ENCODE measurements at places on chromosomes 4 and X.

GRCh38 chrX:56099271-56099670, 132.9 kb upstream of the KLF8 start:
- DNase-seq, result no peak

DNA sequence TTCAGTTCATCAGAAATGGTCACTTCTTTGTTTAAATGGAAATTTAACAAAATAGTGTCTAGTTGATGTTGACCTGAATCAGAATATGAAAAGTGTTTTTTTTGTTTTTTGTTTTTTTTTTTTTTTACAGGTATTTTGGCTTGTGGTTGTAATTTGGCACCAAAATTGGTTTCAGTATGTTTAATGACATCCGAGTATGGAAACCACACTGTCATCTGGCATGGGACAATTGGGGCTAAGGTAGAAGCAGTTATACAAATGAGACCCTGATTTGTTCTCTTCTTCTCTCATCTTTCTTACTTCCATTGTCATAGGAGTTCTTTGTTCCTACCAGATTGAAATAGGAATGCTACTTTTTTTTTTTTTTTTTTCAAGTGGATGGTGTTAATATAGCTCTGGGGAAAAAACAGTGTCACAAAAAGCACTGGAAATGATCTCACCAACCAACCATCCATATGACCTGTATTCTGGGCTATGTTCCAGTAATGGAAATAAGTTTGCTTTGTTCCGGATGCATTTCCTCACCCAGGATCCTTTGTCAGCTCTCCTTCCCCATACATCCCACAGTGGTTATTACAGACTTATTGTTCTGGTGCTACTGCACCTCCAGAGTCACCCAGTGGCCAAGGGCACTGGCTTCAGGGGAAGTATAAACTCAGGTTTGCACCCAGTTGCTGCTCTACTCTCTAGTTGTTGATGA, 95.8 kb downstream of the ATXN3L start:
- no peak for DNase-seq

- DNase-seq, result no peak
These were observed 41.7 kb downstream of the ATP11C start for GRCh38 chrX:139890991-139891700.

DNA sequence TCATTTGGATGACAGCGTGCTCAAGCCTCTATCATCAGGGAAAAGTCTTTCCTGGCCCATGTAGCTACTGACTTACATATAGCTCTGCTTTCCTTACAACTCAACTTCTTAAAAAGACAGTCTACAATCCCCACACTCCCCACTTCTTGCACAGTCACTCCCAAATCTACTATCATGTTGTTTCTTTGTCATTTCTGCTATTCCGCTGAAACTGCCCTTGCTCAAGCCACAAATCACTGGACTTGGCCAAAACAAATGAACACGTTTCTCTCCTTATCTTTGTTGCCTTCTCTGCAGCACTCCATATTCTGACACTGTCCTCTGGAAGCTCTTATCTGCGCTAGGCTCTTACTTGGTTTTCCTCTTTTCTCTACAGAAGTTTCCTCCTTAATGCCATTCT, 28.2 kb downstream of the GPRIN3 start:
- DNase-seq, result no peak

- DNase-seq, result no peak
These were observed 33.0 kb downstream of the SMS start for GRCh38 chrX:21973321-21974010.

GRCh38 chr4:130855533-130855932, 1759.6 kb downstream of the C4orf33 start:
- no peak for DNase-seq

- DNase-seq, result peak; percentile 14
These were observed 986.0 kb downstream of the CCSER1 start for GRCh38 chr4:91113130-91113706.

- no peak for DNase-seq
These were observed 34.2 kb downstream of the CYTL1 start for GRCh38 chr4:4985036-4985435.

DNA sequence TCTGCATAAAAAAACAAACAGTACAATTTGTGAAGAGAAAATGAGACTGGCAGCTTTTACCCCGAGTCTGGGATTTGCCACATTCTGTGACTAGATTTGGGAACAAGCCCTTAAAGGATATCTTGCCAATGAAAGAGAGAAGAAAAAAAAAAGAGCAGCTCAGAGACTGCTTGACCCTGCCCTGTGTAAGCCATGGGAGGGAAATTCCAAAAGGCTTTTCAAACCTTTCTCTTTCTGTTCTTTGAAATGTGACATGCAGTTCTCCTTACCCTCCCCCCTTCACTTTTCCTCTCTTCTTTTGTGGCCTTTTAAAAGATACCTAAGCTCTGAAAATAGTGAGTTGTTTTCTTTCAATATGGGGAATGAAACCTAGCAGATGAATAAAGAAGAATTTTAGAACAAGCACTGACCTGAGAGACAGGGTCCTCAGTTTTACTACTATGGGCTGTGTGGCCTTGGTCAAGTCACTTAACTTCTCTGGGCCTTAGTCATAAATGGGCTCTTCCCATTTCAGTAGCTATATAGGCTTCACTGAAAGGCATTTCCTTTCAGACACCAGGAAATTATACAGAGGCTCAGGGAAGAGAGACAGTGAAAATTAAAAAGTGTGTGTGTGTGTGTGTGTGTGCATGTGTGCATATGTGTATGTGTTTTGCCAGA, 5.1 kb downstream of the CCDC160 start:
- DNase-seq, result no peak

- DNase-seq, result no peak
These were observed 75.3 kb downstream of the TMEM144 start for GRCh38 chr4:158285429-158286216.

- no peak for DNase-seq
These were observed 467.0 kb upstream of the DIPK2B start for GRCh38 chrX:45667666-45668065.

DNA sequence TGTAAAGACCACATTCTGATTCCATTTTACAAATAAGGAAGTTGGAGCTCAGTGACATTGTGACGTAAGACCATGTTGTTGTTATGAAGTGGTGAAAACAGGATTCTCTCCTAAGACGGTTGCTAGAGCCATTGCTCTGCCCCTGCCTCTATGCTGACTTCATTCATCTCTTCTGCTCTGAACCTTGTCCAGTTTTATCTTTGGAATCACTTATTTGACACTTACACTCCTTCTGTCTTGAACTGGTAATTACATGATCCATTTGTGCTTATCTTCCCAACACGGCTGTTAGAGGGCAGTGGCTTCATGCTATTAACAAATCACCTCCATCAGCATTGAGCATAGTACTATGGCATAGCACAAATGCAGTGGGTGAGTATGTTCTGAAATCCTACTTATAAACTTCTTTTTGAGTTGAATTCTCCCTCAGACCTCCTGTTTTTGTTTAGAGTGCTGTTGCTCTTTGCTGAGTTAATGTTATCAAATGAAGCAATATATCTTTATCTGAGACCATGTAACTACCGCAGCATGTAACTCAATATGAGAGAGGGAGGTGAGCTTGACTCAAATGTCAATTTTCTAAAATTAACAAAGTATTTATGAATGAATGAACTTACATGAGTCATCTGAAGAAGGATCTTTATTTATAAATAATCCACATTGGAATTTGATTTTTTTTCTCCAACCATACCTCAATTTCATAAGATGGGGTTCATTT, 177.8 kb downstream of the RASL11B start:
- DNase-seq, result no peak

DNA sequence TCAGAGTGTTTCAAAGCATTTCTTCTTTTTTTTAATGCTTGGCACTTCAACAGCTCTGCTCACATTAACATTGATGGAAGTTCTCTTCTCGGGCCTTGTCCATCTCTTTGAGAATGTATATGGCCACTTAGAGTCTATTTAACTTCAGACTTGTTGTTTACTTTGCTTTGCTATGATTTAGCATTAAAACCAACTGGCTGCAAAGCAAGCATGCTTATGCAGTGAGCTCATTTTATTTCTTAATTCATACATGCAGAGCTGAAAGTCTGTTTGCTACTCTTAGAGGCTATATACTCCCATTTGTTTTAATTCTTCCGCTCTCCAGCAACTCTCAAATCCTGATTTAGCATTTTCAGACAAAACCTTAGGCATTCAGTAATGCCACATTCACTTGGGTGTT, 107.6 kb upstream of the PACRGL start:
- no peak for DNase-seq

DNA sequence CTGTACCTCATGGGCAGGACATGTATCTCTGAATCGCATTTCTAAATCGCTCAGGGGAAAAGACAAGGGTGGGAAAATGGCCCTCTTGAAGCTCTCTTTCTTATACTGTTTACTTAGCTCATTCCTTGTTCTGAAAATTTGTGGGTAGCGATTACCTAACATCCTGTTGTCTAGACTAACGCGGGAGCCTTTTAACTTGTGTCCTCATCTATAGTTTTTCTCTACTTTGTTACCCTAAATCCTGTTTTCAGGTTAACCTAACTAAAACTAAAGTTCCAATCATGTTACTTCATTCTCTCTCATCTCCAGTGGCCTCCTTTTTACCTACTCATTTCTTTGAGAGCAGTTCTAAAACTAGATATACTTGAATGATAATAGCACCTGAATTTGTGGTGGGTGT, 45.0 kb downstream of the SNX25 start:
- DNase-seq, result no peak

- no peak for DNase-seq
These were observed 5.8 kb downstream of the UGT2B4 start for GRCh38 chr4:69489856-69490255.

- peak; percentile 53 for DNase-seq
These were observed 811 bp downstream of the ANKRD50 start for GRCh38 chr4:124711471-124712371.

- DNase-seq, result no peak
These were observed 503.9 kb downstream of the SMARCA1 start for GRCh38 chrX:129019412-129019811.

GRCh38 chr4:102247041-102247440, 98.2 kb downstream of the SLC39A8 start:
- DNase-seq, result no peak

GRCh38 chrX:39169976-39170375, 368.7 kb downstream of the MID1IP1 start:
- DNase-seq, result no peak

DNA sequence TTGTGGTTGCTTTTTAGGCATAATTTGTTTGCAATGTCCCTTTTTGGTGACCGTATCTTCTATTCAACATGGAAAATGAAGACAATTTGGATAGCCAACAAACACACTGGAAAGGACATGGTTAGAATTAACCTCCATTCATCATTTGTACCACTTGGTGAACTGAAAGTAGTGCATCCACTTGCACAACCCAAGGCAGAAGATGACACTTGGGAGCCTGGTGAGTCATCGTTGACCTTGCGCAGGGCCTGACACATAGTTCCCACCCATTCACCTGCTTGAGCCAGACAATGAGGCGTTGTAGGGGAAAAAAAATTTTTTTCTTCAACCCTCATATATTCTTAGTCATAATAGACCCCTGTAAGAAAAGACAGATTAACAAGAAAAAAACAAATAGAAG, 32.4 kb downstream of the EGF start:
- DNase-seq, result no peak

DNA sequence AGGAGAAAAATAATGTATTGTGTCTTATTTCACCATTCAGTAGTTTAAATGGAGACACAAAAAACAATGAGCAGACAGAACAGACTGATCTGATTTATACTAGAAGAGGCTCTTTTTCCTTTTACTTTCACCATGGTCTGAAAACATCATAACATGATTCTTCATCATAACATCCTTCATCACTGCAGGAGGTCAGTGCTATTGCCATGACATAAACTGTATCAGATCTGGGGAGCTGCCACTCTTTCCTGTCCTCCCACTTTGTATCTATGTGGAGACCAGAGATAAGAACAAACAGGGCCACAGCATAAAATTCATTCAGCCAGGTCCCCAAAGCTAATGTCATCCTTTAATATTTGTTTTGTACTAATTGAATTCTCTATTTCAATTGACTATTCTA, 25.2 kb downstream of the SOD3 start:
- DNase-seq, result no peak

- no peak for DNase-seq
These were observed 182.1 kb downstream of the MOSPD2 start for GRCh38 chrX:15055146-15055930.

GRCh38 chrX:21374163-21374993, at the start of gene CNKSR2:
CNKSR2 (plus strand) TSS chrX:21374418; CDS start chrX:21374898, 480 bp downstream.
- DNase-seq, result peak; percentile 74

GRCh38 chr4:9769321-9769720, 12.1 kb upstream of the DRD5 start:
- no peak for DNase-seq

DNA sequence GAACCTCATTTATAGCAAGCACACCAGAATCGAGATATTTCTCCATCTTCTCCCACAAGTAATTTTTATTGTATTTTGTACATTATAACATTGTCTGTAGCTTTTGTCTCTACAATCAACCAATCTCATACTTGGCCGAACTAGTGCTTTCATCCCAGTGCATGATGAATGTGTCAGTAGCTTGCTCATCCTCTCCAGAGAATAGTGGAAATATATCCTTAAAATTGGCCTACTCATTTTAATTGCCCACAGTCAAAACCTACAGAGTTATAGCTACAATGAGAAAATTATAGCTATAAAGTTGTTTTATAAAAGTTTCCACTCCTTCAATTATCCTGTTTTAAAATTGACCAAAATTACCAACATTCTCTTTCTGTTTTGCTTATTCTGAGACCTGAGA, 103.8 kb downstream of the MAPK10 start:
- no peak for DNase-seq

GRCh38 chr4:148425327-148426110, 16.7 kb downstream of the NR3C2 start:
- DNase-seq, result no peak

GRCh38 chr4:8939160-8939839, 67.7 kb upstream of the HMX1 start:
- no peak for DNase-seq

GRCh38 chrX:50054147-50054546, 131.8 kb downstream of the CLCN5 start:
- DNase-seq, result no peak

GRCh38 chr4:37689353-37690095, 3.3 kb upstream of the RELL1 start:
- no peak for DNase-seq

DNA sequence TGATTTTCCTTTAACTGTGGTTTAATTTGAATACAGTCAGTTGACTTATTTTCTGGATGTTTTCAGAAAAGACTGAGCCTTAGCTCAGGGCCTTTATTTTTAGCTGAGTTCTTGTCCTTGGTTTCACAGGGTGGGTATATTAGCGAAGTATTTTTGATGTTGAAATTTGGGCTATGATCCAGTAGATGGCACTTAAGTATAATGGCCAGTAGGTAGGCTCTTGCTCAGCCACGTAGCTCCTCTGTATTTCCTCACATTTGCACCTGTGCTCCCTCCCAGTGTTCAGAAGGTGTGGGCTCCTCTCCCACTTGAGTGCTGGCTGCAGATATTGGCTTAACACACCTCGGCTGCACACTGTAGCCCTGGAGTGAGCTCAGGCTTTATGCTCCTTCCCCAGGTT, 549.9 kb upstream of the AMOT start:
- DNase-seq, result no peak

- DNase-seq, result no peak
These were observed at the start of gene EFHC2 for GRCh38 chrX:44343412-44344141. EFHC2 (minus strand) TSS chrX:44343672; CDS start chrX:44343588, 84 bp downstream.

DNA sequence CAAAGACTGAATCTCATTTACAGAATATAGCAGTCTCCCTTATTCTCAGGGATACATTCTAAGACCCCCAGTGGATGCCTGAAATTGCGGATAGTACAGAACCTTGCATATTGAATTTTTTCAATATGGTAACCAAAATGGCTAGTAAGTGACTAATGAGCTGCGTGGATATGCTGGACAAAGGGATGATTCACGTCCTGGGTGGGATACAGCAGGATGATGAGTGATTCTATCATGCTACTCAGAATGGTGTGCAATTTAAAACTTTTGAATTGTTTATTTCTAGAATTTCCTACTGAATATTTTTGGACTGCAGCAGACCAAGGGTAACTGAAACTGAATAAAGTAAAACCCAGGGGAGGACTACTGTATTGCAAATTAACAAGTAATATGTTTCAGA, 66.7 kb downstream of the STAG2 start:
- DNase-seq, result no peak

Data from NCI-H524 (cell line).